ENCODE measurements at places on chromosomes 12 and 14.
A peak's percentile ranks its signal among the peaks of the same experiment; 100 is the strongest.

DNA sequence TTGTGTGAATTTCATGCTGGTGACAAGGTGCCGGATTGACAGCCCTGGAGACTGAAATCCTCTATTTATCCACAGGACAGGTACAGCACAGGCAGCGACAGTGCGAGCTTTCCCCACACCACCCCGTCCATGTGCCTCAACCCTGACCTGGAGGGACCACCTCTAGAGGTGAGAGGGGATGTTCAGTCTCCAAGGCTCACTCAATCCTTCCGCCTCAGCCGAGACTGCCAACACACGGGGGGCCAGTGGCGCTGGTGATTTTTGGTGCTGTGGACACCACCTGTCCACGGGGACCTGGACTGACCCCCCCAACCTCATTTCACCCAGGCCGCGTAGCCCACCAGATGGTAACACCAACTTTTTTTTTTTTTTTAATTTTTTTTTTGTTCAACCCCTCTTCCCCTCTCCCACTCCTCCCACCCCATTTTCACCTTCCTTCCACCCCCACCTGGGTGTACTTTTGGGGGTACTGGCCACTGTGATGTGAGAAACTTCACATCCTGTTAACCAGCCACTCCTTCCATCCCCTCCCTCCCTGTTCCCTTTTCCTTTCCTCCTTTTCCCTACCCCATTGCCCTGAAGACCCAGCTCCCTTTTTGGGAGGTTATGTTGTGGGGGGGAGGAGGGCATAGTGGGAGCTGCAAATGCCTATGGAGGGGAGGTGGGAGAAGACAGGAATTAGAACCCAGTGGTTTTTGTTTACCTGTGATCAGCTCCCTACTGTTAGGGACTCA lies 12.9 kb downstream of the PCBP2 start:
- no peak for DNase-seq

DNA sequence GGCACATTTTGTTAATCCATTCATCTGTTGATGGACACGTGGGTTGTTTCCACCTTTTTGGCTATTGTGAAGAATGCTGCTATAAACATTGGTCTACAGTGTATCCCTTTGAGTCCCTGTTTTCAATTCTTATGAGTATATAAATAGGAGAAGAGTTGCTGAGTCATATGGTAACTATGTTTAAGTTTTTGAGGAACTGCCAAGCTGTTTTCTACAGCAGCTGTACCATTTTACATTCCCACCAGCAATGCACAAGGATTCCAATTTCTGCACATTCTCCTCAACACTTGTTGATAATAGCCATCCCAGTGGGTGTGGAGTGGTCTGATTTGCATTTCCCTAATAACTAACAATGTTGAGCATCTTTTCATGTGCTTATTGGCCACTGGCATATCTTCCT lies 6.9 kb upstream of the SVOP start:
- no peak for DNase-seq

- DNase-seq: no peak
Observed at GRCh38 chr12:3747976-3748619, 4.8 kb downstream of the CRACR2A start.

GRCh38 chr14:67919259-67920032 lies 99.9 kb downstream of the RAD51B start:
- DNase-seq: no peak

DNA sequence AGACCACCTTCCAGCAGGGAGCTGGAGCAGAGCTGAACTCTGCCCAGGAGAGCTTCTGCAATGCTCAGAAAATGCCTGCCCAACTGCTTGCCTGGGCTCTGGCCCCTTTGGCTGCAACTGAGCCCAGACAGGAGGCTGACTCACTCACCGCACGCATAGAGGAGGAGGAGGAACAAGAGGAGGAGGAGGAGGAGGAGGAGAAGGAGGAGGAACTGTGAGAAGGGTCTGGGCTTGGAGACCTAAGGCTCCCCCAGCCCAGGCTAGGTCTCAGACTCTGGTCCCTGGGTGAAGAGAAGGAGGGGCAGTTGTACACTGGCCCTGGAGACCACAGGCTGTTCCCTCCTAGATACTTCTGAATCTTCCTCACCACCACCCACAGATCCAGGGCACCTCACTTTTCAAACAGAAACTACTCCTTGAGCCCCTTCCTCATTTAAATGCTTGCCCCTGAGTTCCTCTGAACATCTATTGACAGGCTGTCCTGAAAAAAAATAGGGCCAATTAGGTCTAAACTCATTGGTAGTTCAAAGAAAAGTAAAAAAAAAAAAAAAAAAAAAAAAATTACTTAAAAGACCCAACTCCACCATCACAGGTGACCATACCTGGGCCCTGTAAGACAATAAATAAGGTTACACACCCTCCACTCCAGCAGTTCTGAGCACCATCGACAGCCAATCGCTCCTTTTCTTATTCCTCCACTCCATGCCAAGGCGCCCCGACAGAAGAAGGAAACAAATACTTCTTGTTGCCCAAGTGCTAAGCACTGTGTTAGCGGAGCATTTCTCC lies 674 bp downstream of the VDR start:
- peak; percentile 51 for DNase-seq

DNA sequence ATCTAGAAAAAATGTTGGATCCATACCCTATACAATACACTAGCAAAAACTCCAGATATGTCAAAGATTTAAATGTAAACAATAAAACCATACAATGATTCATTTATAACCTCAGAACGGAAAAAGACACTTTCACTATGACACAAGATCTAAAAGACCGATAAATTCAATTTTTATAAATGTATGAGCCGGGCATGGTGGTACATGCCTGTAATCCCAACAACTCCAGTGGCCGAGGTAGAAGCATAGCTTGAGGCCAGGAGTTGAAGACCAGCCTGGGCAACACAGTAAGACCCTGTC lies 2.5 kb upstream of the SOS2 start:
- no peak for DNase-seq

DNA sequence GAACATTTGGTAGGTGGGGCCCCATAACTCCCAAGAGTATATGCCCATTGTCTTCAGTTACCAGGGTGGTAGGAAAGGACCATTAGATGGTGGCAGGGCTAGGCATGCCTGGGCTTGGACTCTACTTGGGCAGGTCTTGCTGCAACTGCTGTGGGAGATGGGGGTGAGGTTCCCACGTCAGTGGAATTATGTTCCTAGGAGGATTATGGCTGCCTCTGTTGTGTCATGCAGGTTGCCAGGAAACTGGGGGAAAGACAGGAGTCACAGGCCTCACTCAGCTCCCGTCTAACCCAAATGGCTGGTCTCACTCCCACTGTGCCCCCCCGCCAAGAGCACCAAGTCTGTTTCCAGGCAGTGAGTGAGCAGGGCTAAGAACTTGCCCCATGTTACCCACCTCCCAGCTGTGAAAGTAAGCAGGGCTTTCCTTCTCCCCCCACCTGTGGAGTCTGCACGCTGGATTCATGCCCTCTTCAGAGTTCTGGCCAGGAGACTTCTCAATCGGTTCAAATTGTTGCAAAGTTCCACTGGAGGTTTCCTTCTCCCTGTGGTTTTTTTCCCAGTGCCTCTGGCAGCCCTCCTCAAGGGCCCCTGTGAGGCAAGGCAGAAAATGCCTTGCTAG lies 337.5 kb downstream of the CCDC91 start:
- DNase-seq: no peak

- no peak for DNase-seq
Observed at GRCh38 chr12:18323159-18323558, 61.8 kb downstream of the PIK3C2G start.

GRCh38 chr14:71113376-71113775 lies 206.1 kb downstream of the PCNX1 start:
- no peak for DNase-seq

- no peak for DNase-seq
Observed at GRCh38 chr12:9319842-9320173, 111.6 kb upstream of the PZP start.

DNA sequence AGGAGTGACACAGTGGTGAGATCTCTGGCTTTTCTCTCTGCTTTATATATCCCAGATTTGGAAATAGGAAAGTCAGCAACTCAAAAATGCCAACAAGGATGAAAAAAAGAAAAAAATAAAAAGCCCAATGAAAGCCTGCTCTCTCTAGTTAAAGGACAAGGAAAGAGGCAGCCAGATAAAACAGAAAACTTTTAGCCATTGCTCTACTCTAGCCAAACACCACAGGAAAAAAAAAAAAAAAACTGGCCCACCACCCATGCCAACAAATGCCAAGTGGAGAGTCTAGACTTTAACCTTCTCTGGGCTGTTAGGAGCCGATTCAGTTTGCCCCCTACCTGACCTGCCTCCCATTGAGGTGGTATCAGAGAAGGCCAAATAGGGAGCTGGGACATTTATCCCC lies 222.3 kb upstream of the TMTC1 start:
- no peak for DNase-seq

All from activated effector memory CD4-positive, alpha-beta T cell treated with Interleukin-2 at 50 U/mL for 16 hours (primary cell).